ENCODE measurements at places on chromosomes 5 and 9.

- DNase-seq, result no peak
These were observed 78.4 kb upstream of the DAB2 start for GRCh38 chr5:39503155-39503554.

DNA sequence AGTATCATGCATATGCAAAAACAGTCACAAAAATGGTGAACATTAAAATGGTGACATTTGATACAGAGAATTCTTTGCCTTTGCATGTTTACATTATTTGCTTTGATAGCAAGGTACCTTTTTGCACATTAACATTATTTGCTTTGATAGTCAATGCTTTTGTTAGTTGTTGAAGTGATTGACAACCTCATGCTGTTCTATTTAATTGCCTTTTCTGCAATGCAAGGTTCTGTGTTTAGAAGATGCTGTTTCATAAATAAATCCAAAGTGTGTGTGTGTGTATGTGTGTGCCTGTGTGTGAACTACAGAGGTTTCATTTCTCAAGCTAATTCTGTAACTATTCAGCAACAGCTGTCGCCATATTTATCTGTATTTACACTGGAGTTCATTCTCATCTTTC lies 668.7 kb downstream of the NR2F1-AS1 start:
- DNase-seq, result peak; percentile 53

DNA sequence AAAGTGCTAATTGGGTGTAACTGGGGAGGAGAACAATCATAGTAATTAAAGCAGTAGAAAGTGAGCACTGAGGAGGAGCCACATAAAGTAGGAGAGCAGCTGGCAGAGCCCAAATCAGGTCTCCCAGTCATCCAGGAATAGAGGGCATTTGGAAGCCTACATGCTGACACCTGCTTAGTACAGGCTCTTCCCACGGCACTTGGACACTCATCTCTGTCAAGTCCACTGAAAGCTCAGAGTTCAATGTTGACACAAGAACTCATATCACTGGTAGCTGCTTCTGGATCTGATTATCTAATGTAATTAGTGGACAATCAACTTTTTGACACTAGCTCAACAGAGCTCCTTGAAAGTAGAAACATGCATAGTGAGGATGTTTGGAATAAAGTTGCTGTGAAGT lies 45.9 kb upstream of the PCSK1 start:
- no peak for DNase-seq

DNA sequence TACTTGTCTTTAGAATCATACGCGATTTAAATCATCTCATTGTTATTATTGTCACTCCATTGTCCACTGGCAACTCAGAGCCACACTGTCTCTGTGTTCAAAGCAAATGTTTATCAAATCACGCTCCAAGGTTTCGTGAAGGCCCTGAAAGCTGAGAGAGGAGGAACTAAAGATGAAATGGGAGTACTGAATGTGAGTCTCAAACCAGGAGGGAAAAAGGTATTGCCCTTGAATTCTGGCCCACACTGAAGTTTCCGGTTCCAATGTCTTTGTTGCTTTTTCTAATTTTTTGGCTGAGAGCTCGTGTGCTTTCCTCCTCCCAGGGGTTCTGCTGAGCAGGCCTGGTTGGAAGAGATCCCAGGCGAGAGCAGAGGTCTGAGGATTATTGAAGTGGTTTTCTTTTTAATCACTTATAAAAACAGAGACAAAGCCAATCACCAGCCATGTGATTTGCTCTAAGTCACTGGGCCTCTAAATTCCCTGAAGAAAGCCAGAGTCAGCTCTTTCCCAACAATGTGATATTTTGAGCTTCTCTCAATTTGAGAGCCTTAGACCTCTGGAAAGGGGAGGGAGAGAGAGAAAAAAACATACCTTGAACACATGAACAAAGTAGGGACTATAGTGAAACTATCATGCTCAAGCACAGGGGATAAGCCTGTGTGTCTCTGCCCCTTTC lies 420.8 kb upstream of the GRAMD2B start:
- no peak for DNase-seq

GRCh38 chr5:137365126-137365865 lies 133.8 kb downstream of the SPOCK1 start:
- DNase-seq, result no peak

DNA sequence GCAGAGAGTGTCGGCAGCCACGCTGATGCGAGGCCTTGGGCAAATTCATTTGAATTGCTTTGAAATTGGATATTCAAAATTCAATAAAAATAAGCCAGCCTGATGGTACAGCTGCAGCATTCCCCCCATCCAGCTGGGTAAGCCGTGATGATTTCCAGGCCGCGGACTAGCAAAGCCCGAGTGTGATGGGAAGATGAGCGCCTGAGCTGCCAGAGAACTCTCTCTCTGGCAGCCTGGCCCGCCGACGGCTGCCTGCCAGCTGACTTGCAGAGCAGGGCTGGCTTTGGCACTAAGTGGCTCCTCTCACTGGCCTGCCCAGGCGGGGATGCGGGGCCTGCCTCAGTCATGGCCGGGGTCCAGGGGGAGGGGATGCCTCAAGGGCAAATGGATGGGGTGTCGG lies 268.3 kb upstream of the WWC1 start:
- peak; percentile 44 for DNase-seq

DNA sequence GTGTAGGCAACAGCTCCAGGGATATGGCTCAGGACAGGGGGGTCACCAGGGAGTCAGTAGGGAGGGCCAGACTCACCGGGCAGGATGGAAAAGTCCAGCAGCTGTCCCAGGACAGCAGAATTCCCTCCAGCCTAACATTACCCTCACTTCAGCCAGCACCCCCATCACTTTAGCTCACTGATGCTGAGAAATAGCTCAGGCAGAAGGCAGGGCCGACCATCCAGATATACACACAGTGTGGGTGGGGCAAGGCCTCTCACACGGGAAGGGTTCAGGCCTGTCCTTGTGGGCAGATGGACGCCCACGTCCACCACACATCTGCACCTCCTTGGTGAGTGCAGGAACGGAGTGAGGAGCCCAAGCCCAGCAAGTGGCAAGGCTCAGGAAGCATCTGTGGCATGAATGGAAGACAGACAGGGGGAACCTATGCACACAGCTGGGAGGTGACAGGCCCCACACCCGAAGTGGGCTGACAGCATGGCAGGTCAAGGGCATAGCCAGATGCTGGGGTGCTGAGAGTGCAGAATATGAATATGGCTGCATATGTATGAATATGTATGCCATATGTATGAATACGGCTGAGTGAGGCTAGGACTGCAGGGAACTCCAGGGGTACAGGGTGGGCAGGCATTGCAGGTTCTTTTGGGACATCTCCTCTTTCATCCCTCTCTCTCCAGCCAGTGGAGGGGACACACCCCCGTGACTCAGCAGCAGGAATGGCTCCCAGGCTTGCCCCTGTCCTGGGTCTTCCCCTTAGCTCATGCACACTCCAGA lies 17.0 kb downstream of the BICD2 start:
- DNase-seq, result no peak

DNA sequence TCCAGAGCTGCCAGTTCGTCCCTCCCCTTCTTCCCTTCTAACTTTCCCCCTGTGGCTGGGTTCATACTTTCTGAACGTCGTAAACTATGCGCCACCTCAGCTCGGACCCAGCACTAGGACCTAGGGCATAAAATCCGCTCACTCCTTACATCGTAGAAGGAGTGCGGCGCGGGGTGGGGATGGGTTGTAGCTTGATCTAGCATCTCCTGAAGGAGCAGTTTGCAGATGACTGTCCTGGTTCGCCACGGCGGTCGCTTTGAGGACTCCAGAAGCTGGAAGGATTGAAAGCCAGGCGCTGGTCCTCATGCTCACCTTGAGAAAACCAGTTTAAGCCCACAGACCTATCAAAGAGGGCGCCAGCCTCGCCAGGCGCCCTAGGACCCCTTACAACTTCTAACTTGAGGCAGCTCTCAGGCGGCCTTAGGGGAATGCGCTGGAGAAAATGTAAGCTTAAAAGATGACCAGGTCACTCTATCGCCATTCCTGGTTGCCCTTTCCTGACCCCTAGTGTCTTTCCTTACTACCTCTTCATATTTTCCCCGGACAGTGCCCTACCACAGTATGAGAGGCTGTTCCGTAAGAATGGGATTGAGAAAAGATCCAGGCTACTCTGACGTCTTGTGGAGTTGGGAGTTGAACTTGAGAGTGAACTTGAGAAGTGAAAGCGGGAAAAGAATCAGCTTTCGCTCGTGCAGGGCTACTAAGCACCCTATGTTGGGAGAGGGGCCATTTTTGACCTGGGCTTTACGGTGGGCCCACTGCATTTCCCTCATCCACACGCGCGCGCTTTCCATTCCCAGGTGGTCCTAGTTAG lies 2.8 kb downstream of the RORB start:
- DNase-seq, result no peak

Data from NCI-H1694 treated with DMSO at 0.1 percent for 48 hours (cell line).